ENCODE measurements at places on chromosomes 6 and 20.
A peak's percentile ranks its signal among the peaks of the same experiment; 100 is the strongest.

GRCh38 chr6:136550330-136551071 is at the start of gene MAP7:
Gene MAP7 (minus strand): TSS chr6:136550422. CDS start chr6:136550408, 14 bp downstream.
- DNase-seq, result peak; percentile 76

DNA sequence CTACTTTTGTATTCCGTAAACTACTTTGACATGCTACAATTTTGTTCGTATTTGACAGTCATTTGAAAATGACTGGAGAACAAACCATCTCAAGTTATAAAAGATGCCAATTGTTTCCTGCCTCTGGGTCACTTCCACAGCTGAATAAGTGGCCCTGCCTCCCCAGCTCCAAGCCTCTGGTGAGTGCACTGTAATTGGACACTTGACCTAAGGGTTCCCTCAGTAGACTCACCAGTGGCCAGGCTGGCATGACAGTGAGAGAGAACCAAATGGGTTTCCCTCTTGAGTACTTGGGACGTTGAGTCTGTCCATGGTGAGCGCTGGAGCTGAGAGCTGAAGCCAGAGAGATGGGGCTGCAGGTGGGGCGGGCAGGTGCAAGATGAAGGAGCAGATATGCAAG is 57.1 kb downstream of the SLC35D3 start:
- no peak for DNase-seq

DNA sequence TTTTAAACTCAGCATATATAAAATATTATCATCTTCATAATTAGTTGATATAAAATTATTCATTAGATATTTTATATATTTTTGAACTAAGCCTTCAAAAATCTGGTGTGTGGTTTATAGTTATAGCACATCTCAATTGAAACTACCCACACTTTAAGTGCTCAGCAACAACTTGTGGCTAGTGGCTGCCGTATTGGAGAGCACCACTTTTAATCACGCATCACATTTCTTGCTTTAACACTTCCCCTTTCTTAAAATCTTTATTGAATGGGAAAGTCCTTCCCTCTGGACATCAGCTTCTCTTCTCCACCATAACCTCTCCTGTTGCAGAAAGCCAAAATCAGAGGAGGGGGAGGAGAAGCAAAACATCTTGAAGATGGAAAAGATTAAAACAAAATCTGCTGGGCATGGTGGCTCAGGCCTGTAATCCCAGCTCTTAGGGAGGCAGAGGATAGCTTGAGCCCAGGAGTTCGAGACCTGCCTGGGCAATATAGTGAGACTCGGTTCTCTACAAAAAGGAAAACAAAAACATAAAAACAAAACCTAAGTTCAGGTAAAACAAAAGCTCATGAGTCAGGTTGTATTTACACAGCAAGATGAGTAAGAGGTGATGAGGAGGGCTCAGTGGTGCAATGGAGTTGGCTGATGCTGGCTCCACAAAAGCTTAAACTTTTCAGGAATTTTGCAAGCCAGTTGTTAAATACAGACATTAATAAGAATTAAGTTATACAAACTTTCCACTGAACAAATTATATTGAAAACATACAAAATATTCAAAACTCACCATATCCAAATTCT is 237.0 kb upstream of the SUPT3H start:
- no peak for DNase-seq

GRCh38 chr6:21501021-21501354 is 92.6 kb upstream of the SOX4 start:
- DNase-seq, result no peak

GRCh38 chr6:55469951-55470366 is 109.0 kb downstream of the HMGCLL1 start:
- no peak for DNase-seq

- DNase-seq, result no peak
These were observed 40.3 kb downstream of the TRERF1 start for GRCh38 chr6:42411406-42411805.

DNA sequence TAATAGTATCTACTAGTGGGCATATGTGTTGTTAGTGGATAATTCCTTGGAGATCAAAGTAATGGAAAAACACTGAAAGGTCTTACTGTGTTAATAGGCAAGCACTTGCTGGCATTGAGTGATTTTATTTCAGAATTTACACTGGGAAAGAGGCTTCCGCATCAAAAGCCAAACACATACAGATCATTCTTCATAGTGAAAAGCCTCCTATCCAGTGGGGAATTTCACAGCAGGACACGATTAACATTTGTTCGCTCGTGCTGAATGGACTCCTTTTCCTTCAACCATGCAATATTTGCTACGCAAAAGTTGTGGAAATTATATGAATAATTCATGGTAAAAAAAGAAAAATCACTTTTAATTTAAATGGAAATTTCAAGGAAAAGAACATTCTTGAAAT is 26.4 kb downstream of the GABRR1 start:
- DNase-seq, result no peak

GRCh38 chr20:56552911-56553629 is 20.0 kb downstream of the FAM209B start:
- no peak for DNase-seq

GRCh38 chr20:62979876-62980373 is 26.8 kb downstream of the BHLHE23 start:
- DNase-seq, result no peak

- DNase-seq, result no peak
These were observed 733.3 kb downstream of the HACE1 start for GRCh38 chr6:104126315-104127005.

DNA sequence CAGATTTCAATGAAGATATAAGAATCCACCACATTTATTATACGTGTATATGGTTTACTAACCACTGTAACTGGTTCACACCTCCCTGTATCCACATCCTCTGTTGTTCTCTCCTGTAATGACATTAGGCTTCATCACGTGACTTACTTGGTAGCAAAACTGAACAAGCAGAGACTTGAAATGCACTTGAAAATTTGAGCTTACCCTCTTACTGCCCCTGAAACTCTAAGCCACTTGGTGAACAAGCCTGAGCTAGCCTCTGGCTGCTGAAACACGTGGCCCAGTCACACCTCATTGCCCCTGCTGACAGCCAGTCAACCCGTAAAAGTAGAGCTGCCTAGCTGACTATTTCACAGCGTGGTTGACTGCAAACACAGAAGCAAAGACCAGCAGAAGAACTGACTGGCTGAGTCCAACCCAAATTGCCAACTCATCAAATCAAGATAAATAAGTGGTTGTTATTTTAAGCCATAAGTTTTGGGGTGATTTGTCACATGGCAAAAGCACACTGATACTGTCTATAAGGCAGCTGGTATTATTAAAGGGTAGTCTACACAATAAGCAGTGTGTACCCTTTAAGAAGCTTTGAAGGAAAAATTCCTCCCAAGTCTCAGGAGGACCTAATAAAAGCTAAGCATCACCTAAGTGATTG is 109.0 kb downstream of the RALGAPA2 start:
- peak; percentile 47 for DNase-seq

DNA sequence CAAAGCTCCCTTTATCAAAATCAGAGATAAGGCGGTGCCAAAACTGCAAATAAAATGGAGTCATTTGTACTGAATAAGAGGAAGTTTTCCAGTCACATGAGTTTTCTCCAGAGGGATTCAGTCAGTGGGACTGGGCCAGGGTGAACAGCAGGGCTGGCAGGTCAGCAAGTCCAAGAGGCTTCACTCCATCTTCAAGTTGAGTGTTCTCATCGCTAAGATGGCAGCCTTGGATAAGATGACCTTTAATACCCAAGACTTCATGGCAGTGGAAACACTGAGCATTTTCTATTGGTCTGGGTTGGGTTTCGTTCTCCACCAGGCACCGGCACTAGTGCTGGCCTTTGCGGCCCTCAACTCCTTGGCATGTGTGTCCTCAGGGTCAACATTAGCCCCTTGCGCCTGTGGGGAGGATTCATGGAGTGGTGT is 29.3 kb upstream of the IGF2R start:
- no peak for DNase-seq

- peak; percentile 92 for DNase-seq
These were observed at the start of gene KIF3B for GRCh38 chr20:32277361-32278198. Gene KIF3B (plus strand): TSS chr20:32277651. CDS start chr20:32309778, 32,127 bp downstream.

DNA sequence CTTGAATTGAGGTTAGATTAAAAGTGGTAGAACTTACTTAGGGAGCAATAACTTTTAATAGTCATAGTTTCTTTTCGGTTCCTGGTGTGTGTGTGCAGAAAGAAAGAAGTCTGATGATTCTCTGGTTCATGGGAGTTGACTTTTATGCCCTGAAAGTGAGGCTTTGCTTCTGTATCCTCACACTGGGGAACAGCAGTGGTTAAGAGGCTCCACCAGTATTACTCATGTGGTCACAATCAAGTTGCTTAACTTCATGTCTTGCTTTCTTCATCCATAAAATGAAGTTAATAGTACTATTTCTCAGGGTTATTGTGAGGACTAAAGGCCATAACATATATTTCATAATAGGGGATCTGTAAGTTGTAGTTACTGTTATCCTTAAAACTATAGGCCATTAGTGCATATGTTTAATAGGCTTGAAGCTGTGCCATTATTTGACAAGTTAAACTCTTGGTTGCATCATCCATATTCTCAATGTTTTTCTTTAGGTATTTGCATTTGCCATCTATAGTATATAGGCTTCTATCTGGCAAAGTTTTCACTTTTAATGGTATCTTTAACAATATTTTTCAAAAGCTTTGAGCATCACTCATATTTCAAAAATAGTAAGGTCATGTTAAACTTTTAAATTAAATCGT is 262.4 kb downstream of the PLCB1 start:
- DNase-seq, result peak; percentile 10

DNA sequence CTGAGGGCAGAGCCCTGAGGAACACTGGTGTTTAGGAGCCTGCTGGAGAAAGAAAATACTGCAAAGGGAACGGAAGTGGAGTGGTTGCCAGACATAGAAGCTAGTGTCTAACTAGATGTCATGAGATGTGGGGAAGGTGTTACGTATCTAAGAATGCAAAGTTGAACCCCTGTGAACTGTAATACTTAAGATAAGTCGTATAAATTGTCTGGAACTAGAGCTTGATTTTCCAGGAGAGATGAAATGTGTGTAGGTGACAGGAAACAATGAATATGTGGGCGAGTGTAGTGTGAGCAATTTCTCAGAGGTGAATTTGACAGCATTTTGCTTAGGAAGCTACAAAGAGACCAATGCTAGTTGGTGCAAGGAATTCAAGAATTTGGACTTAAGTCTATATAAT is 27.9 kb downstream of the ESR1 start:
- DNase-seq, result no peak

DNA sequence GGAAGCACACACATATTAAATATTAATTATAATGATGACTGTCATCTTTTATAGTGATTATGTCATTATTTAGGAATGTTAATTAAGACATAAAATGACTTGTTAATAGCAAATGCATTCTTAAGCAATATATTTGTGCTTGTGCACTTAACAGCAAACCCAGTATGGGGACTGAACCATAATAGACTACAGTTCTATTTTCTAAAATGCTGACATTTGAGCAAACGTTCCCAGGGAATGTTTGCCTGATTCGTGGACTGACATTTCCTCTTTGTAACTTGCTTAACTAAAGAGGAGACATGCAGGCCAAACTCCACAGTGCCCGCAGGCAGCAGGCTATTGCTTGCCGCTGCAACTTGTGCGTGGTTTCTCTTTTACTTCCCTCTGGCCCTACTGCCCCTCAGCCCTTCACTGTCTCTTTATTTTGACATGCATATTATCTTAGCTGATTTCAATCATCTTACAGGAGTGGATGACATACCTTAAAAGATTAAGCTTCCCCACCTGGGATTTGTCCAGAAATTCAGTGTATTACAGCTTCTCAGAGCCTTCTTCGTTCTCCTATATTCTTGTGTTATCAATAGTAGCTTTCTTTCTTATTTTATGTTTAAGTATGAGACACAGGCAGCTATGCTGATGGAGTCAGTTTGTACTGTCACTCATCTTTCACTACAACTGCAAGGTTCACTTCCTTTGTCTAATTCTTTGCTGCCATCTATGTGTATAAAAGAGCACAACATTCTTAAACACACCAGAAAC is 141.5 kb downstream of the GMDS start:
- peak; percentile 39 for DNase-seq

GRCh38 chr6:125004797-125005595 is 42.8 kb downstream of the RNF217 start:
- no peak for DNase-seq

DNA sequence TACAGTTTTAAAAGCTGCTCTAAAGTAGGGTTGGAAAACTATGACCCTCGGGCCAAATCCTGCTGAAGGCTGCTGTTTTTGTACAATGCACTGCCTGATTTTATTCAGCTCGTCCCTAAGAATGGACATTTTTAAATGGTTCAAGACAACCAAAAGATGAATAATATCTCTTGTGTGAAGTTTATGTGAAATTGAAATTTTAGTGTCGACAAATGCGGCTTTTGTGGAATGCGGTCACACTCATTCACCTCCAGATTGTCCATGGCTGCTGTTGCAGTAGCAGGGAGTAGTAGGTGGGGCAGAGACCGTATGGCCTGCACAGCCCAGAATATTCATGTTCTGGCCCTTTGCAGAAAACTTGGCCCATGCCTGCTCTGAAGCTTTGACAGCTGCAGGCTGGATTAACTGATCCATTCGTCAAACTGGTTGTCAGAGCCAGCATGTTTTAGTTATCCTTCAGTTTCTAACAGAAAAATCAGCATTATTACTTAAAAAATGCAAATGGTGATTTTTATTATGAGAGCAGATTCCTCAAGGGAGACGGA is 91.6 kb downstream of the PSMG4 start:
- no peak for DNase-seq

DNA sequence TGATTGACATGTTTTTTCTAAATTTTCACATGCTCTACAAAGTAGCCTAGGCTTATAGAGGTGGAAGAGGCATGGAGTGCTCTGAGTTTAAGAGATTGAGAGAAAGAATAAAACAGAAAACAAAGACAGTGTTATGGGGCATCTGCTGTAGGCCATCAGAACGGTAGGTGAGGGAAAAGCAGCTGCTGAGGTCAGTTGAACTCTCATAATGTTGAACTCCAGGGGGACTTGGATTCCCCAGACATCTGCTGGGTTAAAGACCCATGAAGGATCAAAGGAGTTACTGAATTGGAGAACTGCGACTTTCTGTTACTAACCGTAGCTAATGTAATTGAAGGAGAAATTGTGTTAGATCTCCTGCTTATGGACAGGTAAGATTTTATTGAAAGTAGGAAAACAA is 333.9 kb downstream of the TFAP2B start:
- no peak for DNase-seq

- DNase-seq, result no peak
These were observed 147.5 kb downstream of the BCAS1 start for GRCh38 chr20:53922901-53923314.
